Stimulated activated CD4-positive, alpha-beta T cell treated with anti-CD3 and anti-CD28 coated beads, Interleukin-15, amount 100 ng/mL, for 1 hour (primary cell): ENCODE measurements at places on chromosomes 5 and 9.
A peak's percentile ranks its signal among the peaks of the same experiment; 100 is the strongest.

DNA sequence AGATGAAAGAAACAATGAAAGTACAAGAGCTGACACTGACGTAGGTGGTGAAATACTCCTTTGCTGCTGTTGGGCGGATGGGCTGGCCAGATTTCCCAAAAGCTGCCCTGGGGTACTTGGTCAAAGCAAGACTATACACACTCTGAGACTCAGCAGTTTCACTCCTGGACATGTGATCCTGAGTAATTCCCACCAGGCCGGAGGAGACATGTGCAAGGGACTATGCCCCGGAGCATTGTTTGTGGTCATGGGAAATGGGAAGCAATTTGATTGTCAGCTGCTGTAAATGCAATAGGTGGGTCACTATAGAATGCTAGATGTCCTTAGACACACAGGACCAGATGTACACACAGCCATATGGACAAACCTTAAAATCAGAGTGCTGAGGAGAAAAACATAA lies 116.1 kb downstream of the DCP2 start:
- DNase-seq, result no peak

GRCh38 chr5:125006011-125006685 lies 259.7 kb upstream of the ZNF608 start:
- no peak for DNase-seq

- no peak for DNase-seq
Observed at GRCh38 chr5:64826541-64826940, 57.8 kb downstream of the CWC27 start.

- DNase-seq, result peak; percentile 65
Observed at GRCh38 chr9:114898741-114899140, 31.6 kb downstream of the TNFSF8 start.

GRCh38 chr5:56993241-56993640 lies 41.3 kb upstream of the MIER3 start:
- no peak for DNase-seq

GRCh38 chr9:108478431-108479332 lies 377.1 kb downstream of the ACTL7B start:
- DNase-seq, result no peak

GRCh38 chr9:122348791-122349190 lies 22.0 kb upstream of the PTGS1 start:
- DNase-seq, result no peak

GRCh38 chr5:76855961-76856360 lies 6.1 kb downstream of the S100Z start:
- peak; percentile 8 for DNase-seq

DNA sequence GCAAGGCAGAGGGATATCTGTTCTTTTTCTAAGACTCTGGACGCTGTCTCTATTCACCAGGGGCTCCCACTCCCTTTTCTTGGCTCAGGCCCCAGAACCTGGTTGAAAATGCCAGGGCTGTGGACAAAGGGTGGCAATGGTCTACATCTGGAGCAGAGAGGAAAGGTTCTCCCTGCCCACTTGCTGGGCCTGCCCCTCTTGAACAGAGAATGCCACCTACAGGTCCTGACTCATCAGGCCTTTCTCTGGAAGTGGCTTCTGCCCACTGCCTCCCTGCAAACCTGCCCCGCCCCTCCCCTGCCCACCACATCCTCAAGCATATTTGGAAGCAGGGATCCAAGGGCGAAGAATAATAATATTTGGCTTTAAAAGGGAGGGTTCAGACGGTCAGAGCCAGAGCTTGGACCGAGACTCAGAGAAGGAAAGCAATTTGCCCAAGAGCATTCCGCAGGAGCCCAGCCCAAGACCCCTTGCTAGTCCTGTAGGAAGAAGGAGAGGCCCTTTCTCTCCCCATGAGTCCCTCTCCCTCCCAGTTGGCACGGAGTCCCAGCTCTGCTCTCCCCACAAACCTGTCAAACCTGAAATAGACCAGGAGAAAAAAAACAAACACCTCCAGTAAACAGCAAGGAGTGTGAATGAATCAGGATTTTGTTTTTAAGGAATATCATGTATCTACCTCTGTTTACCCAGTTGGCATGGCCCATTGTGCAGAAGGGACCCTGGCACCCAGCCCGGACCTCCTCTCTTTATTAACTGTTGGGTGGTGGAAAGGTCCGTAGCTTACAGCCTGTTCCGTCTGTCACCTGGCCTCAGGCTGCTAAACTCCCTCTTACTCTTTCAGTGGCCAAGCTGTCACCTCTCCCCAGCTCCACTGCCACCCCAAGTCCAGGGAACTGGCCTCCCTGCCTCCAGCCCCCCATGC lies 37.7 kb upstream of the STXBP1 start:
- no peak for DNase-seq

DNA sequence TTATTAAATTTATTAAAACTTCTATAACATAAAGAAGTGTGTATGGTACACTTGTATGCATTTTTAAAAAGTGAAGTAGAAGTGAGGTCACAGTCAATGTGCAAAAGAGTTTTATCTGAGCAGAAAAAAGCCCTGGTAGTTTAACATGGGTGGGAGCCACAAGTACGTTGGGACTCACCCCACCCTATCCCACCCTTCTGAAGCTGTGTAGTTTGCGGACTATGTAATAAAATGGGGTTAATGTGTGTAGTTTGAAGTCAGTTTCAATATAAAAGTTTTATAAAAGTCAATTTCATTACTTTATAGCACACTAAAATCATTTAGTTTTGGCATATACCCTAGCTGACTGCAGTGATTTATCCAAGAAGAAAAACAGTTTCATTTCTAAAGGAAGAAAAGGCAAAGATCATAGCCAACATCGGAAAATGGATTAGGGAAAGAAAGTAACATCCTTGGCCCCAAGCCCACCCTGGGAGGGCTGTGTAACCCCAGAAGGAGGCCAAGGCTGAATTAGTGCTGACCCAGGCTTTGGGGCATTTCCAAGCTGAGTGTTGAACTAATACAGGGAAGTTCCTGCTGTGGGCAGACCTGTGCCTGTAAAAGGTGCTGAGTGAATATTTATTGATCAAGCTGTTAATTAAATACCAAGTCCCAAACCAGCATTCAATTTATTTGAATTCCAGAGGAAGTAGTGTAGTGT lies 398.6 kb upstream of the ADAMTSL1 start:
- DNase-seq, result no peak

GRCh38 chr5:111345731-111346130 lies 121.5 kb downstream of the CAMK4 start:
- DNase-seq, result no peak

DNA sequence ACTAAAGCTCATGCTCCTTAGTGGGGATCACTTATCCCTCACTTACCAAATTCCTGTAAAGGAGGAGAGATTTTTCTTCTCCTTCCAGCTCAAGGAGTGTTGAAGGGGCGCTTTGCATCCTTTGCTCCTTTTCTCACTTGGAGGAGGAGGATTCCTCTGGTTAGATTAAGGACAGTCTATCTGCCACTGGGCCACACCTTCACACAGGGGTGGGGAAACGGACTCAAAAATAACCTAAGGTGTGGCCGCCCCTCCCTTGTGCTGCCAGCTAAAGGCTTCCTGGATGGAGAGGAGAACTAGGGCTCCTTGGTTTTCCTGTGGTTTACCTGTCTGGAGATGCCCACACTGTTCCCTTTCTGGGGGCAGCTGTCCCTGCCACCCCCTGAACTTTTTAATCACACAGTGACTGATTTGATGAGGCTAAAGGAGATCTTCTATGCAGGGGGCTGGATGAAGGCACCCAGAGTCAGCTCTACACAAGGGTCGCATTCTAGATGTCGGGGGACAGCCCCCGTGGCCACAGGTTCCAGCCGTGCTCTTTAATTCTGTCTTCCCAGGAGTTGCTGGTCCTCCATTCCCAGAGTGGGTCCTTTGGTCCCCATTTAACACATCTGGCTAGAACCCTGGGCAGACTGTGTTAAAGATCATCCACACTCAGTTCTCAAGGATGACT lies 14.4 kb downstream of the GLRX start:
- no peak for DNase-seq

DNA sequence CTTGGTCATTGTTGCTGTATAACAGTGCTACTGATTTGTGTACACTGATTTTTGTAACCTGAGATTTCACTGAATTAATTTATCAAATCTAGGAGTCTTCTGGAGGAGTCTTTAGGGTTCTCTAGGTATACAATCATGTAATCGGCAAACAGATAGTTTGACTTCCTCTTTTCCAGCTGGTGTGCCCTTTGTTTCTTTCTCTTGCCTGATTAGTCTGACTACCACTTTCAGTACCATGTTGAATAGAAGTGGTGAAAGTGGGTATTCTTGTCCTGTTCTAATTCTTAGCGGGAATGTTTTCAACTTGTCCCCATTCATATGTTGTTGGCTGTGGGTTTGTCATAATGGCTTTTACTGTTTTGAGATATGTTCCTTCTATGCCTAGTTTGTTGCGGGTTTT lies 24.7 kb upstream of the RANBP6 start:
- no peak for DNase-seq

DNA sequence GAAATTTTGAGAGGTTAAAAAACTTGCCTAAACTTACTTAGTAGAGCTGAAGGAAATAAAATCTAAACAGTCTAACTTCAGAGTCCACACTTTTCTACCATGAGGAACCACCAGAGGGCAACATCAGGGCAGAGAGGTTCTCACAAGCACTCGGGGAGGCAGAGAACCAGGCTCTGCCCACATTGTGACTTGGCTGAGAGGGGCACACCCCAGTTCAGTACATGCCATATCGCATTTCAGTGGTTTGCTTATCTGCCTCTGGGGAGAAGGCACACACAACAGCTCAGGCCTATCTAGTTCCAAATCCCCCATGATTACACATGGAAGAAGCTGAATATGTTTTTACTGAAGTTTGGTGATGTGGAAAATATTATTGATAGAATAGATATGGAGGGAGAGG lies 49.2 kb downstream of the EQTN start:
- DNase-seq, result no peak

GRCh38 chr5:137361280-137361679 lies 137.8 kb downstream of the SPOCK1 start:
- no peak for DNase-seq

DNA sequence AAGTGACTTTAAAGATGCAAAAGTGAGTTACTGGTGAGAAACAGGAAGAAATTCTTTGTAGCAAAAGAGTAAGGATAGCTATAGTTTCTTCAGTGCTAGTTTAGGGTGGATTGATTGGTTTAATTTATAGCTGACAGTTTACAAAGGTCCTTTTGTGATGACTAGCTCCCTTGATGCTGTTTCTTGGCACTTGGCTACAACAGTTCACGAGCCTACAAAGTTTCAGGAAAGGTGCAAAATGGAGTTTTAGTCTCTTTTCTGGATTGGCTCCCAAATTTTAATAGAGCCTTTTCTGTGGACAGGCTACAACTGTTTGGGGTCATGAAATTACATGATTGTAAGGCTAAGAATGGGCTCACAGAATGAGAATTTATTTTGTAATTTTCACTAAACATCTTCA lies 40.9 kb upstream of the BNIP1 start:
- DNase-seq, result no peak

DNA sequence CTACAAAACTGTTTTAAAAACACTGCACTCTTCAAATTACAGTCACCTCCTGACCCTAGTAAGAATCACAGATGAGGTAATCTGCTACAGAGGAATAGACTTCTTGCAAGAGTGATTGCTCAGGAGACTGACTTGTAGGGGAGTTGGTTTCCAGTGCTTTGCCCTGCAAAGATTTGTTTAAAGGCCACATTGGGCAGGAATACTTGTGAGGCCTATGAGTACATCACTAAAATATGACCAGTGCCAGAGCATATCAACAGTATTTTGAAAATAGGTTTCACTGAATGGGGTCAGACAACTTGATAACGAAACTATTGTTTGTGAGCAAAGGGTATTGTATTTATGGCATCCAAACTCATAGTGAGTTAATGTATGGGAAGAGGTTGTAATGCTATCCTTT lies 21.5 kb upstream of the CTNND2 start:
- no peak for DNase-seq

GRCh38 chr5:10715605-10716290 lies 45.3 kb downstream of the DAP start:
- no peak for DNase-seq

DNA sequence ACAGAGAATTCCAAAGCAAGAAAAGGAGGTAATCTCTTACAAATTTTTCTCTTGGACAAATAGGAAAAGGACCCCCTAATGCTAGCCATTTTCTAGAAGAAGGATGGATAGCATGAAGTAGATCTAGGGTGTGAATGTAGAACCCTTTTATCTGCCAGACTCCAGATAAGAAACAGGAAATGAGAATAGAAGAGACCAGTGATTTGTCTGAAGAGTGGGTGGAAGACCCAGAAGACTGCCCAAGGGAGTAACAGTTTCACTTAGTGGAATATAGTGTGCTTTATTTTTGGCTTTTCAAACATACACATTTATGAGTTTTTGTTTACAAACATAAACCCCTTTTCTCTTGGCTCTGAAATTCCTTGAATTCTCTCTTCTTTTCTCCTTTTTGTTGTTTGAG lies 25.0 kb downstream of the ECM2 start:
- no peak for DNase-seq
